ENCODE measurements at places on chromosomes 4 and X.

DNA sequence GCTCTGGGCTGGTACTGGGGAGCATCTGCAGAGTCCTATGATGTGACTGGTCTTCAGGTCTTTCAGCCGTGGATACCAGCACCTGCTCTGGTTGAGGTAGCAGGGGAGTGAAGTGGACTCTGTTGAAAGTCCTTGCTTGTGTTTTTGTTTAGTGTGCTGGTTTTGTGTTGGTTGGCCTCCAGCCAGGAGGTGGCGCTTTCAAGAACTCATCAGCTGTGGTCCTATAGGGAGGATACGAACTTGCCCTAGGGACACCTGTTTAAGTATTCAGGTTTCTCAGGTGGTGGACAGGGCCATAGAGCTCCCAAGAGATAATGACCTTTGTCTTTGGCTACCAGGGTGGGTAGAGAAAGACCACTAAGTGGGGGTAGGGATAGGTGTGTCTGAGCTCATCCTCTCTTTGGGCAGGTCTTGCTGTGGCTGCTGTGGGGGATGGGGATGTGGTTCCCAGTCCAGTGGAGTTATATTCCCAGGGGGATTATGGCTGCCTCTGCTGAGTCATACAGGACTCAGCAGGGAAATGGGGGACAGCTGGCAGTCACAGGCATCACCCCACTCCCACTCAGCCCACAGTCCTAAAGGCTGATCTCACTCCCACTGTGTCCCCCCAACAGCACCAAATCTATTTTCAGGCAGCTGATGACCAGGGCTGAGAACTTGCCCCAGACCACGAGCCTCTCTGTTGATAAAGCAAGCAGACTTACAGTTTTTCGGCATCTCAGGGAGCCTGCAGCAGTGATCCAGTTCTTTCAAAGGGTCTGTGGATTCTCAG lies 24.1 kb downstream of the MSMO1 start:
- no peak for DNase-seq

DNA sequence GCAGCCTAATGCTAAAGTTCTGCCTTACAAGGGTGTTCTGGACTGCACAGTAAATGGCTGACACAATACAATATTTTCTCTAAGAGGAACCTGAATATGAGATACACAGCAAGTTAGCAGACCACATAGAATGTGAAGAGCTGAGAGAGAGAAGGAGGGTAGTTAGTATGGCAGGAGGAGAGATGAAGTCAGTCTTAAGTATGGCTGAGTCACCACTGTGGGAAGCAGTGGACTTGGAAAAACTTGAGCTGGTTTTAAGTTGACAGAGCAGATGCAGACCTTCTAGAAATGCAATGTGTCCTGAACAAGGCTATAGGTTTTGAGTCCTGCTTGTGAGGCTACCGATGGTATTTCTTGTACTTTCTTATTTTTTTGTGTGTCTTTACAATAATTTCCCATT lies 172.5 kb downstream of the SH2D1A start:
- DNase-seq = peak; percentile 51

DNA sequence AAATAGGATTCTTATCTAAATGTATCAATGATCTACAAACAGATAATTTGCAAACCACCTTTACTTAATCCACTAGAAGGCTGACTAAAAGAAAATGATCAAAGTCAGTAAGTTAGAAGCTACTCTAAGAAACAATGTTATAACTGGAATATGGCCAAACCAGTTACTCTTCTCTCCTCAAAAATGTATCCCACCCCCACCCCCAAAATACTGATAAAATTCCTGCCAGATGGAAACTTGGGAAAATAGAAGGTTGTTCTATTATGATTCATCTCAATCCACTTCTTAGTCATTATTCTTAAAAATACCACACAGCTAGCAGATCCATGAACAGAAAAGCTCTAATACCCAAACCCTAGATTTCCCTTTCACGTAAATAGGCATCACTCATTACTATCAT lies 206.4 kb downstream of the KLHL13 start:
- no peak for DNase-seq

GRCh38 chrX:7996414-7996813 lies 69.2 kb upstream of the PNPLA4 start:
- DNase-seq = no peak

Measured in skeletal muscle cell (primary cell).